Occipital lobe (tissue), 3 donors: ENCODE measurements at places on chromosomes 12 and 14.

DNA sequence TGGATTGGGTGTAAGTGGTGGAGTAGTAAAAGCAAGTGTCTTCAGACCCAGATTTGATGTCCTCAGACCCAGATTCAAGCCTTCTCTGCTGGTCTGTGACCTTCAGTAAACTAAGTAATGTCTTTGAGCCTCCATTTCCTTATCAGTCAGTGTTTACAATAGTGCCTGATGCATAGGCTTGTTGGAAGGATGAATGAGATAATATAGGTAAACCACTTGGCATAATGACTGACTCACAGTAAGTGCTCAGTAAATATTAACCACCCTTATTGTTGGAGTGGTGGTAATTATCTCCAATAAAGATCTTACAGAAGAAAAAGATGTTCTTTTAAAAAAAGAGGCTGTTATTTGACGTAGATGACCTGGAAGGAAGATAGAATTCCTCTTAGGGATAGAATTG lies 86.2 kb downstream of the IGF1 start:
- DNase-seq = no peak

DNA sequence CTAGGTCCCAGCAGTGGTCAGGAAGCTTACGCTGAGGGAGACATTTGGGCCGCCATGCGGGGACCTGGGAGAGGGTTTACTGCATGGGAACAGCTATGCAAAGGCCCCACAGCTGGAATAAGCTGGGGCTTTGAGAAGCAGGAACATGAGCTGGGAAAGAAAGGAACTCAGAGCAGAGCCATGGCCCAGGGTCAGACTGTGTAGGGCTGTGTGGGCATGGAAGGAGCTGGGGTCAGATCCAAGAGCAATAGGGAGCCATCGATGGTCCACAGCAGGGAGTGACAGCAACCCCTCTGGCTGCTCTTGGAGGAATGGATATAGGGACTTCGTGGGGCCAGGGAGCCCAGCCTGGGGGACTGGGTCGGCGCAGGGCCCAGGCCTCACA lies 151.6 kb downstream of the ADGRD1 start:
- DNase-seq = no peak

- DNase-seq = no peak
Measured at GRCh38 chr12:110023059-110023980, 24.1 kb downstream of the ANKRD13A start.

GRCh38 chr12:84691266-84691665 lies 221.3 kb downstream of the SLC6A15 start:
- no peak for DNase-seq

GRCh38 chr12:132121283-132121682 lies 22.8 kb downstream of the DDX51 start:
- DNase-seq = no peak

GRCh38 chr12:111792155-111792855 lies 25.6 kb downstream of the ALDH2 start:
- no peak for DNase-seq

DNA sequence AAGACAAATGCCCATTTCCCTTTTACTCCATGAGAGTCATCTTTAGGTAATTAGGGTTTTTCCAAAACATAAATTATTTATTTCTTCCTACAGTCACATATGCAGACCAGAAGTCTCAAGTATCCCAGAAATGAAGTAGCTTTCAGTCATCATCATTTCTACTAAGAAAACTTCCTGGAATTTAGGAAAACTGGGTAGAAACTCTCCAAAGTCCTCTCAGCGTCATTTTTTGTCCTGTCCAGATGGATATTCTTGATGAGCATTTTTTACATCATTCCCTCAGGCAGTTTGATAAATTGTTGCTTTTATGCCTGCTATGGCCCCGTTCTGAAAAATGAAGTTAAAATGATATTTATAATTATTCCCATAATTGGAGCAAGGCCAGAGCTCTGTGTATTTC lies 93.9 kb upstream of the DCN start:
- no peak for DNase-seq

DNA sequence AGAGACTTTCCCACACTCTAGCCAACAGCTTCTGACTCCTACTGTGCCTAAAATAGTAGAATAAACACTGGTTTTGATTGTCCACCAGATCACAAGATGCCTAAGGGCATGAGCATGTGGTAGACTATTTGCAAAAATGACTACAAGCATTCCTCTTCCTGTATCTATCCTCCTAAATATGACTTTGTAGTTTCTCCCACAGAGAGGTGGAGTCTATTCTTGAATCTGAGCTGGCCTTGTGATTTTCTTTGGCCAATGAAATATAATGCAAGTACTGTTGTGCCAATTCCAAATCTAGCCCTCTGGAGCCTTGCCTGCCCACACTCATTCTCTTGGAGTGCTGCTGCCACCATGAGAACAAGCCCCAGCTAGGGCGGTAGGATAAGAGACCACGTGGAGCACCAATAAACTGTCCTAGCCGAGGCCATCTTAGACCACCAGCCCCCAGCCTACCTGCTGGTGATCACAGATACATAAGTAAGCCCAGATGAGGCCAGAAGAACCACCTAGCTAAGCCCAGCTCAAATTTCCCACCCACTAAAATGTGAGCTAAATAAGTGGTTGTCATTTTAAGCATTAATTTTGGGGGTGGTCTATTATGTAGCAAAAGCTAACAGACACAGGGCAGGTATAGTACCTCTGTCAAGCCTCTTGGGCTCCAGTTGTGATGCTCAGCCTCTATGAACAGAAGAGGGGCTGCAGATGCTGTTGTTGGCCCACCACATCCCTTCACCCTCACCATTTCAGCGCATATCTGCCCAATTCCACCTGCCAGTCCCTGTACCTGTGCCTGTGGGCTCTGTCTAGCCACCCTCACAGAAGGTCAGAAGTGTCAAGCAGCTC lies 17.9 kb downstream of the ZFP36L1 start:
- DNase-seq = no peak

DNA sequence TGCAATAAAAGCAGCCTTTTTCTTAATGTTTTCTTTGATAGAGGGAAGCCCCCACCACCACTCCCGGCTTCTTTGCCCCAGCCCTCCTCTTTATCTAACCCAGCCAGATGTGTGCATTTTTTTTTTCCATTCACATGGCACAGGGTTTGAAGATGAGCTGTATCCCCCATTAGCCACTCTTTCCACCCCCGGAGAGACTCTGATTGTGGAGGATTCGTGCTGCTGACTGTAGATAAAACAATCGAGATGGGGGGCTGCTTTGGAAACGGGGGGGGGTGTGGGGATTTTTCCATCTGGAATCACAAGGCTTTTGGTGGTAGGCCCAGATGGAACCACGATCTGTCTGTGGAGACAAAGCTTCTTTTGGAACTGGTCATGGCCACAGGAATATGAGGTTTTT lies 46.2 kb upstream of the VASH1 start:
- no peak for DNase-seq

GRCh38 chr14:54116972-54117371 lies 160.3 kb upstream of the BMP4 start:
- DNase-seq = no peak

- DNase-seq = no peak
Measured at GRCh38 chr14:106662936-106663550, 1136.7 kb downstream of the TMEM121 start.

DNA sequence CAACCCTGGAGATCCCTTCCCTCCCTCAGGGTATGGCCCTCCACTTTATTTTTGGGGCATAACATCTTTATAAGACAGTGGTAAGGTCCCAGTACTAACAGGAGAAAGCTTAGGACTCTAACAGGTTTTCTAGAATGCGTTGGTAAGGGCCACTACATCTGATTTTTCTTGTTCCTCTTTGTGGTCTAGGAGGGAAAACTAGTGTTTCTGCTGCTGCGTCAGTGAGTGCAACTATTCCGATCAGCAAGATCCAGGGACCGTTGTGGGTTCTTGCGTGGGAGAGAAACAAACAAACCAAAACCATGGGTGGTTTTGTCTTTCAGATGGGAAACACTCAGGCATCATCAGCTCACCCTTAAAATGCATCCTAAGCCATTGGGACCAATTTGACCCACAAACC lies 123.6 kb upstream of the SLC16A7 start:
- DNase-seq = no peak

DNA sequence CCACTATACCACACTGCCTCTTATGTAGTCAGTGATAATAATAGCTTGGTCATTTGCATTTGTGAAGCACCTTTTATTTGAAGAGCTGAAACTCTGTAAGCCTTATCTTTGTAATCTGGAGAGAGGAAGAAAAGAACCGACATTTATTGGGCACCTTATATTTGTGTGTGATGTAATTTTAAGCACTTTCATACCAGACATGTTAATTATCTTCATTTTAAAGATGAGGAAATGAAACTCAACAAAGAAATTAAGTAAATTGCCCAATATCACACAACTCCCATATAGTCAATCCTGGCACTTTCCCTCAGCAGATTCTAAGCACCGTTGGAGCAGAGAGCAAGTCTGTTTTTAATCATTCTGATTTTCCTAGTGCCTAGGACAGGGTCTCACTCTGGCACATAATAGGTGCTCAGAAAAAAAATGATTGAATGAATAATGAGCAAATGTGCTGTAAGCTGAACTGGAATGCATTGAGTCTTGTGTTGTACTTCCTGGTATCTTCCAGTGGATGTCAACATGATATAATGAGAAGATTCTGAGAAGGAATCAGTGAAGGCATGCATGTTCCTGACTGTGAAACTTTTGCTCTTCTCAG lies 418.9 kb downstream of the ZFP36L1 start:
- no peak for DNase-seq

GRCh38 chr12:69569236-69569635 lies 16.0 kb upstream of the CCT2 start:
- DNase-seq = no peak

DNA sequence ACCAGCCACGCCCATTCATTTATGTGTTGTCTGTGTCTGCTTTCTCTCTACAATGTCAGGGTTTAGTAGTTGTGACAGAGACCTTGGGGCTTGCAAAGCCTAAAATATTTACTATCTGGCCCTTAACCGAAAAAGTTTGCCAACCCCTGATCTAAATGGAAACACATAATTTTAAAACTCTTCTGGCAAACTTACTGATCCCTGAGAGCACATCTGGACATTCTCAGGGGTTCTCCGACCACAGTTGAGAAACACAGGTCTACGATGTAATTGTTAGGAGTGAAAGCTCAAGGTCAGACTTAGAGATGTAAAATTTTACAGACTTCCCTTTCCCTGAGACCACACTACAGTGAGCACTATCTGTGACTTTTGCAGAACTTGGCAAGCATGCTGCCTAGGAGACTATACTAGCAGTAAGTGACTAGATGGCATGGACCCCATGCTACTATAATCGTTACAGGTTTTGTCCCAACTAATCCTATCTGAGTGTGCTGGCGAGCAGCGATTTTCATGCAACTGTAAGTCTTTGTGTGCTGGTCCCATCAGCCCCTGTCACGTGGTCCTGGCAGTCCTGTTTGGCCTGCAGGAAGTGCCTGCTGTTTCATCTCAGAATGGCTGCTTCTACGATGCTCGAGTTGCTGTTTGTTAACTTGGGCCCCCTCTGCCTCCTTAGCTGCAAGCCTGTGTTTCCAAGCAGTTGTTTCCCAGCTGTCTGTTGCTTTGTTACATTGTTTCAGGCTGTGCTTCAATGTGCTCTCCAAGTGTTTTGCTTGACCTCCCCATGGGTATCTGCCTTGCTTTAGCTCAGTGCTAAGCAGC lies 21.6 kb downstream of the TMTC2 start:
- DNase-seq = peak; percentile 40

GRCh38 chr14:33643426-33644181 lies 307.3 kb downstream of the EGLN3 start:
- DNase-seq = no peak

DNA sequence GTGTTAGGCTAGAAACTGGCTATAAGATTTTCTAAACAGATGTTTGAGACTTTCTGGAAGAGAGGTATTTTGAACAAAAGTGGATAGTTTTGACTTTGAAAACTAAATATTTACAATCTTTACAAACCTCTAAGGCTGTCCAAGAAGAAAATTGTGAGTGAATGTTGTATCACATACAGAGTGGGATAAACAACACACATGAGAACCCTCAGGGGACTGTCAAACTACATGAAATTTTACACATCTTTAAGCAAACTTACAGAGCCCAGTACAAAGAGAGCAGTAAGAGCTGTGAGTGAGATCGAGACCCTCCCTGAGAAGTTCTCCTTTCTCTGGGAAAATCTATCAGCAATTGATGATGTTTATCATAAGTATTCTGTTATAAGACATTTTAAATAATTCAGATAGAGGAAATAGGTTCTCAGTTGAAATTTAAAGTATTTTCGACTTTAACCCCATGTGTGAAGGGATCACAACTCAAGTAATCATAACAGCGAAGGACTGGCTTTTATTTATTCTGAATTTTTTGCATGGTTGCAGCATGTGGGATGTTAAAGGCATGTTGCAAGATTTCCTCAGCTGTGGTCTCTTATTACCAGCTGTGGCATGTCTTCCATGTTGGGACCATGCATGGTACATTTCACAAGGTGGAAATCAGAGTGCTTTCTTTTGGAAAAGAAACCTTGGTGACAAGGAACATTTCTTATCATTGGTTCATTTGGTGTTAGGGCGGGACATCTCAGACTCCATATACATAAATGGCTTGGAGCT lies 264.0 kb upstream of the PRICKLE1 start:
- no peak for DNase-seq

DNA sequence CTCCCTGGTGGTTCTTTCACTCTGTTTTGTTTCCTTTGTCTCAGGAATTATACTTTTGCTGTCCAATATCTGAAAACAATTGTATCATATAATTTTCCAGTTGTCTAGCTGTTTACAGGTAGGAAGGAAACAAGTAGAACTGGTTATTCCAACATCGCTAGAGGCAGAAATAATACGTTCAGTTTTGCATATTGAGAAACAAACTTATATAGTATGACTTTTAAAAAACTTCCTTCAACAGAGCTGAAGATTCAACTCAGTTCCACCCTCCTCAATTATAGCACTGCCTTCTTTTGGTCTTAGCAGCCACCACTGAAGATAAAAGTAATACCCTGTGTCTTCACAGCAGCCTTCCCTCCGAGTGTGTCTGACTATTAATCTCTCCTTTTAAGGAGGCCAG lies 214.3 kb downstream of the EFCAB11 start:
- DNase-seq = no peak

DNA sequence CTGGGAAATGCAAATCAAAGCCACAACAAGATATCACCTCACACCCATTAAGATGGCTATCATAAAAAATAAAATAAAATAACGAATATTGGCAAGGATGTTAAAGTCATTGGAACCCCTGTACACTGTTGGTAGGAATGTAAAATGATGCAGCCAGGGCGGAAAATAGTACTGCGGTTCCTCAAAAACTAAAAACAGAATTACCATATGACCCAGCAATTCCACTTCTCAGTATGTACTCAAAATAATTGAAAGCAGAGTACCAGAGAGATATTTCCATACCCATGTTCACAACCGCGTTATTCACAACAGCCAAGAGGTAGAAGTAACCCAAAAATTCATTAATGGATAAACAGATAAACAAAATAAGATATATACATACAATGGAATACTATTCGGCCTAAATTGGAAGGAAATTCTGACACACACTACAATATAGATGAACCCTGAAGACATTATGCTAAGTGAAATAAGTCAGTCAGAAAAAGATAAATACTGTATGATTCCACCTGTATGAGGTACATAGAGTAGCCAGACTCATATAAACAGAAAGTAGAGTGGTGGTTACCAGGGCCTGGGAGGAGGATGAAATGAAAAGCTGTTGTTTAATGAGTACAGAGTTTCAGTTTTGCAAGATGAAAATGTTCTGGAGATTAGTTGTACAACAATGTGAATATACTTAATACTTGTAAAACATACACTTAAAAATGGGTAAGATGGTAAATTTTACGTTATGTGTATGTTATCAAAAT lies 84.6 kb downstream of the TXNDC16 start:
- DNase-seq = no peak
